ENCODE measurements at places on chromosomes 6 and 20.
A peak's percentile ranks its signal among the peaks of the same experiment; 100 is the strongest.

DNA sequence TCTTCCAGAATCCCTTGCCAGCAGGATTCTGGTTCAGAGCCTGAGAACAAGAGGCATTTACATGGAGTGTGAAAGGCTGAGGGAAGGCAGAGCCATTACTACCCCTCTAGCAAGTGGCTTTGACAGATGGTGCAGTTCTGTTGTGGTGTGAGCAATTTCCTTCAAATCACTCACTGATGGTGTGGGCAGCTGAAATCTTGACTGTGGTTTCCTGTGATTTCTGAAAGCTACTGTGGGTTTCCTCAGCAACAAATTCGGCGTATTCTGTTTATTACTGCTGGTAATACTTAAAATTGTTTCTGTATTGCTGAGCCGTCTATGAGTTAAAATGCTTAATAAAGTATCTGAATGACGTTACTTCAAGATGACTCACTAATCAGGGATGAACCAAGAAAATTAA, 181.5 kb upstream of the TCF21 start:
- no peak for DNase-seq

DNA sequence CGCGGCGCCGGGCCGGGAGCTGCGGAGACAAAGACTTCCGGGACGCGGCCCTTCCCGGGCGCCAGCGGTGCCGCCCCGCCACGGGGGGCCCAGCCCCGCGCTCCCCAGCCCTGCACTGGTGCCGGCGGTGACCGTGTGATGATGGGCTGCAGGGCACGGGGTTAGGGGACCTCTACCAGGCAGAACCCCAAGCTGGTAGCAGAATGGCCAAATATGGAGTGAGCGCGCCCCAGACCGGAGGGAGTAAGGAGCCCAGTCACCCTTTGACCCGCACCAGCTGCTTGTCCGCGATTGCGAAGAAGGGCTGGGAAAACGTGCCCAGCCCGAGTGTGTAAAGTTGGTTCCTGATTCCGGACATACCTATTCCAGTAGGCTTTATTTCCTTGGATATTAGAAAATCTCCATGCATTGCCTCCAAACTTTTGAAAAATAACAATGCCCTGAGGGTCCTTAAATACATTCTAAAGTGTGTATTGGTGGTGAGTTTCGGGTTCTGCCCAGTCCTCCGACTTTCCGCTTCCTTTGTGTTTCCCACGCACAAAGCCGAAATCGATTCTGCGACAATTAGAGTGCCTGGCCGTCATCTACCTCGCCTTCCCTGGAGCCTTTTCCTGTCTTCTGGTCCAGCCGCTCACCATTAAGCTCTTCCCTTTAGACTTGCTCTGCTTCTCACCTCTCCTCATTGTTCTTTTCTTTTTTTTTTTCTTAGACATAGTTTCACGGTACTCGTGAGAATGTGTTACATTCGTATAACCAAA, 1.1 kb downstream of the ABRACL start:
- DNase-seq, result peak; percentile 51

GRCh38 chr6:140393665-140394540, 1019.5 kb upstream of the CITED2 start:
- peak; percentile 96 for DNase-seq

DNA sequence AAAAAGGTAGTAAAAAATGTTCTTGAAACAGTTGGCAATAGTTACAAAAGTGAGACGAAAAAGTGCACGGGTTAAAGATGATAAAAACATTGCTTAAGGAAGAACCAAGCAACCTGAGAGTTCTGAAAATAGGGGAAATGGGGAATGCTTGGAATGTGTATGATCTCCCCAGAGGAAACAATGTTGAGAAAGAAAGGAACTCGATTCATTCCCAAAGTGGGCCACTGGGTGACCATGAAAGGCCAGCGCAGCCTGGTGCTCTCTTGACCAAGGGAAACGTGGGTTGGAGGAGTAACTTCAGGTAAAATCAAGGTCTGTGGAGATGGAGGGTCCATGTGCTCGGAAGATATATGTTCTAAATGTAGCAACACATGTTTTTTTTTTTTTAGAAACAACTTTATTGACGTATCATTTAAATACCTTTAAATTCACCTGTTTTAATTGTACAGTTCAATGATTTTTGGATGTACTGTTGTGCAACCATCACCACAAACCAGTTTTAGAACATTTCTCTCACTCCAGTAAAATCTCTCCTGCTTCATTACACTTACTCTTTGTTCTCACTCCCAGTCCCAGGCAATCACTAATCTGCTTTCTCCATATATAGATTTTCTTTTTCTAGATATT, 34.5 kb upstream of the CEP85L start:
- no peak for DNase-seq

DNA sequence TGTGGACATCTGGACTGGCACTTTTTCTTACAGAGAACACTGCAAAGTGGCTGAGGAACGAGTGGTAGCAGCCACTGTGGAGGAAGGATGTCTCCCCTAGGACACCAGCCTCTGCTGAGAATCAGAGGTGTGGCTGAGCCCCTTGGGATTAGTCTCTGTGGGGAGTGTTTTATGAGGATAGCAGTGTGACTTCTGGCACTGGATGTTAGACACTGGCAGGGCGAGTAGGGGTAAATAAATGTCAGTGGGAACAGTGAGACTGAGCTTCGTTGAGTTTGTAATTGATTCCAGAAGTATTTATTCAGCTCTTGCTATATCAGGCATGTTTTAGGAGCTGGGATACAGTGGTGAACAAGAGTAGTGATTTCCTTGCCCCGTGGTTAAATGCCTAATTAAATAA, 124.0 kb downstream of the JARID2 start:
- DNase-seq, result no peak

GRCh38 chr20:40961686-40962640, 66.7 kb upstream of the TOP1 start:
- no peak for DNase-seq

GRCh38 chr6:53731866-53732636, 62.8 kb upstream of the LRRC1 start:
- no peak for DNase-seq

DNA sequence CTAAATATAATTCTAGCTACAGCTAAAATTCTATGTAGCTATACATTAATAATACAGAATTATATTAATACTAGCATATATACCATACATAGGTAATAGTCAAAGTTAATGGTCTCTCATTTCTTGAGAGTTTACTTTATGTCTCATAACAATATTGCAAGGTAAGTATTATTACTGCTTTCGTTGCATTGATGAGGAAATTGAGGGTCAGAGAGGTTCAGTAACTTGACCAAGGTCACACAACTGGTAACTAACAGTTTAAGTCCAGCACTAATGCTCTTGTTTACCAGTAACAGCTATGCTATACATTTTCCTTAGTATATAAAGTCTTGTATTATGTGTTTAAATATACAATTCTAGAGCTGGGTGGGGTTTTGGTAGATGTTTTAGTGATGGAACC, 67.6 kb downstream of the AFG1L start:
- DNase-seq, result no peak

DNA sequence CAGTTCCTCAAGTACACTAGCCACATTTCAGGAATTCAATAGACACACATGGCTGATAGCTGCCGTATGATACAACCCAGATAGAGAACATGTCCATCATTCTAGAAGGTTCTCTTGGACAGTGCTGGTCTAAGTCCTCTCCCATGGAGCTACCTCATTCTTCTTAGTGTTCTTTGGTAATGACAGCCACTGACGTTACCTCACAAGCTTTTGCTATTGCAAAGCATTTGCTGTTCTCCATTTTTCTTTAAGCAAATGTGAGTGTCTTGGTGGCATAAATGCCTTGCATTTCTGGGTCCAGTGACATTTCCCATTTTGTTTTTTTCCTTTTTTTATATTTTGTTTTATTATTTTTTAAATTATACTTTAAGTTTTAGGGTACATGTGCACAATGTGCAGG, 8.3 kb upstream of the CEBPB start:
- DNase-seq, result no peak

DNA sequence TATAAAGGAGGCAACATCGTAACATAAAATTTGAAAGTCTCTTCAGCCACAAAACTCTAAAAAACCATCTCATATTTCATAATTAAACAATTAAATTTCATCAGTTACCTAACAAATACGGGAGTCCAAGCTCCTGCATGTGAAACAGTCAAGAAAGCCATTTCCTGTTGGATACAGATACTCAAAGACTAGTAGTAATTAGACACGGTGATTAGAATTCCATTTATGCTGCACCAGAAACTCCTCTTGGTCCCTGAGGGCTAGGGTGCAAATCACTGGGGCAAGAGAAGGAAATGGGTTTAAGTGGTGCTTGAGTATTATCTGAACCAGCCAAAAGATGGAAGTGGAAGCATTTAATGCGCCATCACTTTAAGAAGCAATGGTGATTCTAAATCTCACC, 27.4 kb downstream of the TRAM2 start:
- no peak for DNase-seq

- no peak for DNase-seq
Observed at GRCh38 chr6:93036835-93037234, 382.5 kb downstream of the EPHA7 start.

- DNase-seq, result no peak
Observed at GRCh38 chr20:58976061-58976730, 4.9 kb upstream of the NELFCD start.

DNA sequence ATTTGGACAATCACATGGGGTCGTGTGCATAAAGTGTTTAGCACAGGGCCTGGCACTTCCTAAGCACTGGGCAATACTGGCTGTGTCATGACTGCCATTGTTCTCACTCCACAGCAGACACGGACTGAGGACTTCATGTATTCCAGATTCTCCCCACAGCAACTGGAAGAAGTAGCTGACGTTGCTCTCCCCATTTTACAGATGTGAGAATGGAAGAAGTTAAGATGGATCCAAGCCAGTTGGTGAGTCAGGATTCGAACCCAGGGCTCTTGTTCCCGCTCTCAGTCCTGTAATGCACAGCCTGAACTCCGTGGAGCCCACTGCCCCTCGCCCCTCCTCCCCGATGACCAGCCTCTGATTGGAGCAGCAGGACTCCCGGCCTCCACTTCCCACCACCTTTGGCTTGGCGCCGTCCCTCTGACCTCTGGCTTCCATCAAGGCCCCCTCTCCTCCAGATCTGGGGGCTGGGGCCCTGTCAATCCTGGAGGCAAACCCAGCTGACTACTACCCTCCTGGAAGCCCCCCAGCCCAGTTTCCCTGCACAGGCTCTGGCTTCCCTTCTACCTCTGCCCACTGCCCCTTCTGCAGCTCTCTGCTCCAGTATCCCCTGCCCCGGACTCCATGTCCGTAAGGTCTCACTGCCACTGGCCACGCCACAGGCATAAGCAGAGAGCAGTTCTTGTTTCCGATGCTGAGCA, 12.7 kb downstream of the NOL4L start:
- DNase-seq, result no peak

GRCh38 chr6:99993533-99994251, at the start of gene MCHR2:
Gene MCHR2 (minus strand): TSS chr6:99994223. CDS start chr6:99956147, 38,076 bp downstream.
- no peak for DNase-seq

- no peak for DNase-seq
Observed at GRCh38 chr6:149284904-149285303, 32.6 kb upstream of the TAB2 start.

DNA sequence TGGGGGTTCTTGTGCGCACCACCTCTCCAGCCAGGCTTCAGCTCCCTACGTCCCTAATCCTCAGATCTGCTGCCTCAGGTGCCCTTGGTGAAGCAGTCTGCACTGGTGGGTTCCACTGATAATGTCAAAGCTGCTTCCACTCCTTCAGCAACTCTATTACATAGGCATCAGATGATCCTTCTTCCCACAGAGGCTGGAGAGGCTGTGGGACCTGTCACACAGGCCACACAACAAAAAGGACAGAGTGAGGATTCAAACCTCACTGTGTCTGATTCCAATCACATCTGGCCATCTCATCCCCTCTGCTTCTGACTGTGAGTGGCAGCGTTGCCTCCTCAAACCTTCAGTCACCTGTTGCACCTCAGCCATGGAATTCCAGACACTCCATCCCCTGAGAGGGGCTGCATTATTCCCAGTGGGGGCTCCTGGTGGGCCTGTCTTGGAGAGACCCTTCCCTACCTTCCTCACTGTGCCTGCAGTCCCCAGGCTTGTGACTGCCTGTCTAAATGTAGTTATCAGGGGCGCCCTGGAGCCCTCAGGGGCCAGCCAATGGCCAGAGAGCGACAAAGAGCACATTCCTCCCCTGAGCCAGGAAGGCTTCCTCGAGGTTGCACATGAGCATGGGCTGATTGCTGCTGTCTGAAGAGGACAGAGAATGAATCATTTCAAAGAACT, 211.4 kb upstream of the ECI2 start:
- DNase-seq, result no peak

GRCh38 chr6:1346101-1346500, 34.2 kb downstream of the FOXQ1 start:
- no peak for DNase-seq

GRCh38 chr6:142444376-142444775, 142.6 kb downstream of the ADGRG6 start:
- no peak for DNase-seq

DNA sequence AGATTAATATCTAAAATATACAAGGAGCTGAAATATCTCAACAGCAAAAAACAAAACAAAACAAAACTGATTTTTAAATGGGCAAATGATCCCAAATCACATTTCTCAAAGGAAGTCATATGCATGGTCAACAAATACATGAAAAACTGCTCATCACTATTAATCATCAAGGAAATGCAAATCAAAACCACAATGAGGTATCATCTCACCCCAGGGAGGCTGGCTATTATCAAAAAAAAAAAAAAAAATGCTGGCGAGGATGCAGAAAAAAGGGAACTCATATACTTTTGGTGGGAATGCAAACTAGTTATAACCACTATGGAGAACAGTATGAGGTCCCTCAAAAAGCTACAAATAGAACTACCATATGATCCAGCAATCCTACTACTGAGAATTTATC, 34.6 kb downstream of the REPS1 start:
- no peak for DNase-seq

GRCh38 chr6:71280701-71281100, 7.9 kb upstream of the OGFRL1 start:
- DNase-seq, result no peak

DNA sequence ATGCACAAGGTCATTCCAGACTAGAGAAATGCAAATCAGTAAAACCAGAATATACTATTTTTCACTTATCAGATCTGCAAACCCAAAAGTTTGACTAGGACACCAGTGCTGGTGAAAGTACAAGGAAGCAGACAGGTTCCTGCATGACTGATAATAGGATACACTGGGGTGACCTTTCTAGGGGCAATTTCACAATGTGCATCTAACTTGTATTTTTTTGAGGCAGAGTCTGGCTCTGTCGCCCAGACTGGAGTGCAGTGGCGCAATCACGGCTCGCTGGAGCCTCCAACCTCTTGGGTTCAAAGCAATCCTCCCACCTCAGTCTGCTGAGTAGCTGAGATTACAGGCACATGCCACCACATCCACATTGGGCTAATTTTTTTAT, 11.4 kb downstream of the COMMD7 start:
- DNase-seq, result no peak

DNA sequence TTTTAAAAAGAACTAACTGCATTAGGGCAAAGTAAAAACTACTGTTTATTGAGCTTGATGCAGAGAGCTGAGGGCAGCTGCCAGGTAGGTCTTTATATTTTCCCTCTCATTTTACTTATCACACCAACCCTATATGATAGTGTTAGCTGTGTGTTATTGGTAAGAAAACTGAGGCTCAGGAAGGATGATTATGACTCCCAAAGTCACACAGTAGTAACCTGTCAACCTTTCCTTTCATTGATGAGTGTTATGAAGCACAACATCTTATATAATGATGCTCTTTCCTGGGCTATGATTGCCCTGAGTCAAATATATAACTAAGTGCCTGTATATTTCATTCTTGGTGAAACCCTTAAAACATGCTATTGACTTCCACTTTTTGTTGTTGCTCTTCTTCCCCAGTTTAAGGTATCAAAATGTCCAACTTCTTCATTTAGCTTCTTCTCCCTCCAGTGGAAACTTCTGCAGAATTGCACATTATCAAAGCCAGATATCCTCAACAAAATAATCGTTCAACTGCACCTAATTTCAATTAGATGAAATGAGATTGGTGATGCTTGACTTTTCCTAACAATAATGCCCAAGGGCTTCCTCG, 8.1 kb downstream of the GFOD1 start:
- DNase-seq, result no peak

All from dermis microvascular lymphatic vessel endothelial cell (primary cell).